Activated CD8-positive, alpha-beta memory T cell treated with anti-CD3 and anti-CD28 coated beads for 36 hours (primary cell): ENCODE measurements at places on chromosomes 12 and 14. TPM values are rescaled to one million over a fixed set of nuclear protein-coding genes. Genes with fewer than 3 reads are reported as not detected.

FOXA1 gene
- total RNA-seq = 0.15 TPM

DUSP16 gene
- 37.1 TPM for total RNA-seq

P2RX7 gene
- total RNA-seq = 5.0 TPM

EPYC gene
- total RNA-seq = not detected

NTN4 gene
- total RNA-seq = not detected

EFS gene
- total RNA-seq = not detected

SLC5A8 gene
- not detected for total RNA-seq

DPF3 gene
- total RNA-seq = 1.2 TPM

C12orf50 gene
- total RNA-seq = not detected

ADGRD1 gene
- total RNA-seq = 0.57 TPM

RNU6-8 gene
- not detected for total RNA-seq

TAS2R50 gene
- total RNA-seq = 0.42 TPM

RTL1 gene
- not detected for total RNA-seq

TAS2R7 gene
- not detected for total RNA-seq

CRACR2A gene
- 33.5 TPM for total RNA-seq

PRORP gene
- total RNA-seq = 38.7 TPM

PIANP gene
- total RNA-seq = 0.80 TPM

KRT3 gene
- total RNA-seq = not detected

ASCL1 gene
- total RNA-seq = not detected

PCED1B gene
- total RNA-seq = 79.8 TPM

DEGS2 gene
- 0.23 TPM for total RNA-seq

KRT4 gene
- not detected for total RNA-seq

KICS2 gene
- 13.4 TPM for total RNA-seq

CCDC197 gene
- total RNA-seq = not detected

CCDC177 gene
- not detected for total RNA-seq

HSPB8 gene
- not detected for total RNA-seq

GALNT16 gene
- total RNA-seq = 0.08 TPM

PLEKHG7 gene
- total RNA-seq = not detected
